Hypothalamus (tissue), 51 donors: ENCODE measurements at places on chromosomes 13 and 19.

DNA sequence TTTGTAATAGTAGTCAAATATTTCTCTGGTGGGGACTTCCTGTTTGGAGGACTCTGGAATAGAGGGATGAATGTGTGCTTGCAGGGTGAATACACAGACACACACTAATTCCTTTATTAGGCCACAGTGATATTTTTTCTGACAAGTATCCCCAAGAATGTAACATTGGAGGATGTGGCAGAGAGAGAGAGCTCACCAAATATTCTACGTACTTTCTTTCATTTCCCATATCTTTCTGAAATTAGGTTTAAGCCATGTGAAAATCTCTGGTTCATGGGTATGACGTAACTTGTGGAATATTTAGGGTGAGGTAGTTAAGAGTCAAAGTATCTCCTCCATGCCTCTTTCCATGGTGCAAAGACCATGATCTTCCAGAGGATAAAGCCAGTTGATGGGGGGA lies 463.4 kb downstream of the DIAPH3 start:
- DNase-seq, result no peak

- no peak for DNase-seq
These were observed 45.5 kb downstream of the C13orf42 start for GRCh38 chr13:51065372-51066090.

- no peak for DNase-seq
These were observed 565.9 kb upstream of the SPRY2 start for GRCh38 chr13:80906860-80907259.

GRCh38 chr19:39030854-39031367 lies 1.4 kb downstream of the FBXO27 start:
- no peak for DNase-seq

- no peak for DNase-seq
These were observed 403.4 kb downstream of the KLF5 start for GRCh38 chr13:73462241-73462640.

DNA sequence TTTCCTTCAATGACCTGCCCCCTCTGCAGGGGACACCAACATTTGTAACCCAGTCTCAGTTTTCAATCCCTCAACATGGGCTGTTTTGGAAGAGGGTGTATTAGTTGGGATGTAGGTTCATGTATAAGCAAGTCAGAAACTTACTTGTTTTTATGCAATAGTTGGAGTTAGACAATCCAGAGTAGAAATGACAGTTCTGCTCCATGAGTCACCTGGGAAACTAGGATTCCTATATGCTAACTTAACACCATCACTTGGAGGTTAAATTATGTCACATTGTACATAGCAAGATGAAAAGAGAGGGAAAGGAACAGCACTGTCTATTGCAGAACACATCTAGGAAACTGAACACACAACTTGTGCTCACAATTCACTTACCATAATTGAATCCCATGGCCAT lies 436.4 kb downstream of the RFC3 start:
- no peak for DNase-seq

GRCh38 chr13:92500192-92500591 lies 726.4 kb upstream of the GPC6 start:
- DNase-seq, result no peak

DNA sequence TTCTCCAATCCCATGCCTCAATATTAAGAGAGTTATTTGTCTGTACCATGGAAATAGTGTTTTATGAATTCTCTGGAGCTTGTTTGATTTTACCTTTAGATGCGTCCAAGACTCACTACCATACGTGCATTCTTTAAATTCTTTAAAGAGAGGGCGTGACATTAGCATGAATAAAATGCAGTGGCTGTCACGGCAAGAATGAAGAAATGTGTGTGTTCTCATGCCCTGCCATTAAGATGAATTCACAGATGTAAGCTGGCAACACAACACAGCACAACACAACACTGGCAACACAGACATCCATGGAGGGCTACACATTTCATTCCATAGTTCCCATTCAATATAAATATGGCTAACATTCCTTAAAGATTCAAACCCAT lies 213.4 kb downstream of the ENOX1 start:
- no peak for DNase-seq

- peak; percentile 86 for DNase-seq
These were observed 82.3 kb upstream of the C1QTNF9B start for GRCh38 chr13:23979361-23980159.

DNA sequence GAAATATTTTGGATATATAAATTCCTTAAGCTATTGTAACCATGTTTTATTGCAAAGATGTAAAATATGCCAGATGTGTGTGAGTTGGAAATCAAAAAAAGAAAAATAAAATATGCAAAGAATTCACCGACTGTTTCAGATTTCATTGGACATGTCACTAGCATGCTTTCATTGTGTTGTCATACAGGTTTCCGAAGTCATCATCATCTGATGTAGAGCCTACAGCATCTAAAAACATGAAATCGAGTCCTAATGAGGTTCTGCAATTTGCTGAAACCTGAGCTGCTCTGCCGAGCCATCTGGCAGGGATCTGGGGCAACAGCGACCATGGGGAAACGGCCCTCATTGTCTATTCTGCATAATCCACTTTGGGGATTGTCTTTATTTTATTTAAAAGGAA lies 196.1 kb upstream of the MAB21L1 start:
- DNase-seq, result no peak

DNA sequence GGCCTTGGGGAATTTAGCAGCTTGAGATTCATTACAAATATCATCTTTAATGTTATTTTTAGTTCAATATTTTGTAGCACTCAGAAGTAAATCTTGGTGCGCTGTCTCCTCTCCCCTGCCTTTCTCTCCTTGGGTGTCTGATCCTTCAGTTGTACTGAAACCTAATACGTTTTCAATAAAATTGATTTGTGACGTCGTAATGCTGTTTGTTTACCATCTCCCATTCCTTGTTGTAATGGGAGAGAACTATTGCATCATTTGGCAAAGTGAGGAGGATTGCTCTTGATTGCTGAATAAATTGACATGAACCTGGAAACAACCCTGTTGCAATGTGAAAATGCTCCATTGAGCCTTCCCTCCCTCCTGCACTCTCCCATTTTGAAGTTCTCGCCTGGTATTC lies 43.2 kb upstream of the TSHZ3 start:
- no peak for DNase-seq

- no peak for DNase-seq
These were observed 7.4 kb upstream of the OXGR1 start for GRCh38 chr13:97001636-97002035.

GRCh38 chr19:10848230-10848856 lies at the start of gene C19orf38:
Gene C19orf38 (plus strand): TSS chr19:10848415. CDS start chr19:10848509, 94 bp downstream.
- DNase-seq, result no peak

GRCh38 chr19:23262920-23263319 lies 12.7 kb upstream of the ZNF724 start:
- DNase-seq, result no peak

DNA sequence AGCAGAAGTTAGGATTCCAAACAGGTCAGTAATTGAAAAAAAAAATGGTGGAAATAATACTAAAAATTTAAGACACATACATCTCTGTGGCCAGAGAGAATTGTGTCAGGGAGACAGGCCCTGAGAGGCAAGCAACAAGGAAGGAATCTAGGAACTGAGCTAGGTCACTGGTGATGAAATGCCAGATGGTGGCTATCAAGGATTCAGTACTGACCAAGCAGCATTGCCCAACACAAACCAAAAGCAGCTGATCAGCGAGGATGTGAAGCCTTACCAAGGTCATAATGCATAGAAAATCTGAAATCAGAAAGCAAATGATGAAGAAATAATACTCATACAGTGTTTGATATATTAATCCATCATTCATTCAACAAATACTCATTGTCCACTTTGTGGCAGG lies 905.0 kb downstream of the GPC5 start:
- DNase-seq, result no peak

DNA sequence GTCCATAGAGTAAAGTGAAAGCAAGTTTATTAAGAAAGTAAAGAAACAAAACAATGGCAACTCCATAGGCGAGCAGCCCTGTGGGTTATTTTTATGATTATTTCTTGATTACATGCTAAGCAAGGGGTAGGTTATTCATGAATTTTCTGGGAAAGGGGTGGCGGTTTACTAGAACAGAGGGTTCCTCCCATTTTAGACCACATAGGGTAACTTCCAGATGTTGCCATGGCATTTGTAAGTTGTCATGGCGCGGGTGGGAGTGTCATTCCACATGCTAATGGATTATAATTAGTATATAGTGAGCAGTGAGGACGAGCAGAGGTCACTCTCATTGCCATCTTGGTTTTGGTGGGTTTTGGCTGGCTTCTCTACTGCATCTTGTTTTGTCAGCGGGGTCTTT lies 8.4 kb upstream of the DCUN1D2 start:
- DNase-seq, result no peak

DNA sequence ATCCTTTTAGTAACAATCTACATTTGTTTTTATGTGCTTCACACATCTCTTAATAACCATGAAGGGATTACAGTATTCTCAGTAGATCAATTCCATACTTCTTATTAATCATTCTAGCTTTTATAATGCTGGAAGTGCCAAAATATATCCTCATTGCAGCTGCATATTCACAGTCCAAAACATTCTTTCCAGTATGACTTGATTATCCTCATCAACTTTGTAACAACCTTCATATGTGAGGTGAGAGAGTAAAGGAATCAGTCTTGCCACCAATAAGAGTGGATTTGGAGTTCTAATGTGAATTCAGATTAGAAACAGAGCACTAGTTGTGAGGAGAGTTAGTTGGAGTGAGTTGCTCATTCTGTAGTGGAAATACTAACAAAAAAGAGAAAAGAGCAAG lies 208.0 kb upstream of the SPRY2 start:
- DNase-seq, result no peak

- DNase-seq, result no peak
These were observed 5.2 kb downstream of the CHAMP1 start for GRCh38 chr13:114319441-114319913.

DNA sequence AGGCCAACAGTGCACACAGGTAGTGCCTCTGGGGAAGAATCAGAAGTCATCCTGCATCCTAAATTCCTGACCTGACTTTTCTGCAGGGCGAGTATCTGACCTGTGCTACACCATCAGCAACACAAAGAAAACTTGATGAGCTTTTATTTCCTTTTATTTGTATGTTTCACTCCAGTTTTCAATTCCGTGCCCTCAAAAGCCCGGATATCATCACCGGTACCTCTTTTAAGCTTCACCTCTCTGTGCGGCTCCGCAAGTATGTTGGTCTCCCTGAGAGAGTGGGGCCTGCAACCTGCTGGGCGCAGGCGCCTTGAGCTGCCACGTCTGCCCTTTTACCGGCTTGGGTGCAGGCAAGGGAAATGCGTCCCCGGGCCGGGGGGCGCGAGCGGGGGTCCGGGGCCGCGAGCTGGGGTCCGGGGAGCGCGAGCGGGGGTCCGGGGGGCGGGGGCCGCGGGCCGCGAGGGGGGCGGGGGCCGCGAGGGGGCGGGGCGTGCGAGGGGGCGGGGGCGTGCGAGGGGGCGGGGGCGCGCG lies 4.3 kb upstream of the DUXA start:
- DNase-seq, result no peak
